D341Med (cell line): ENCODE measurements at places on chromosomes 12 and 14.

GRCh38 chr12:75341873-75342272 lies 7.4 kb downstream of the GLIPR1L1 start:
- no peak for DNase-seq

DNA sequence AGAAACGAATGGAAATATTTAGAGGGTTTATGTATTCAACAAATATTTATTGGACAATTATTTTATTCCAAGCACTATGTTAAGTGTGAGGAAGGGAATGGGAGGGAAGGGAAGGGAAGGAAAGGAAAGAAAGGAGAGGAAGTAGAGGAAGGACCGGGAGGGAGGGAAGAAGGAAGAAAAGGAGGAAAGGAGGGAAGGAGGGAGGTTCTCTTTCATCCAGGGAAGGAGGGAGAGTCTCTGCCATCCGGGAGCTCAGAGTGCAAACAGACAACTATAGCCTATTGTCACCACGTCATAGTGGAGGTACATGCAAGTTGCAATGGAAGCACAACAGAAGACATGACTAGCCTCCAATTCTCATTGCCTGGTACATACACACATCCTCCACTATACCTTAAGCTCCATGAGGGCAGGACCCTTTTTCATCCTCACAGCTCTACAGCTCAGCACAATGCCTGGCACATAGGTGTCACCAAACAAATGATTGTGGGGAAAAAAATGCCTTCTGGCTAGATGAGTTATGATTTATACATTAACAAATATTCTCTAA lies 48.1 kb downstream of the DAD1 start:
- no peak for DNase-seq

- no peak for DNase-seq
Observed at GRCh38 chr12:103697971-103698751, 111.1 kb downstream of the STAB2 start.

DNA sequence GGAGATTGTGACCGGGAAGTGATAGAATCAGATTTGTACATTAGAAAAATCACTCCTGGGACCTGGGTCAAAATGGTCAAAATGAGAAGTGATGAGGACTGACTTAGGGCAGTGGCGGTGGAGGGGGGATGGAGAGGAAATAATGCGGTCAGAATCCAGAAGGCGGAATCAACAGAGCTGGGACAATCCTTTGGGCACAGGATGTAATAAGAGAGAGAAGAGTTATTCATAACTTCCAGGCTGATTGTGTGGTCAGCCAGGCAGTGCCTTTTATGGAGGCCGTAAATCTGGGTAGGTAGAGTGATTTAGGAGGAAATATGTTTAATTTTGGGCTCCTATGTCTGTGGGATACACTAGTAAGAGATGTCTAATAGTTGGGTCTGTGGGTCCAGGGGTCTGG lies 21.6 kb downstream of the FBXL14 start:
- no peak for DNase-seq

GRCh38 chr12:131072451-131073230 lies 118.9 kb downstream of the ADGRD1 start:
- no peak for DNase-seq

DNA sequence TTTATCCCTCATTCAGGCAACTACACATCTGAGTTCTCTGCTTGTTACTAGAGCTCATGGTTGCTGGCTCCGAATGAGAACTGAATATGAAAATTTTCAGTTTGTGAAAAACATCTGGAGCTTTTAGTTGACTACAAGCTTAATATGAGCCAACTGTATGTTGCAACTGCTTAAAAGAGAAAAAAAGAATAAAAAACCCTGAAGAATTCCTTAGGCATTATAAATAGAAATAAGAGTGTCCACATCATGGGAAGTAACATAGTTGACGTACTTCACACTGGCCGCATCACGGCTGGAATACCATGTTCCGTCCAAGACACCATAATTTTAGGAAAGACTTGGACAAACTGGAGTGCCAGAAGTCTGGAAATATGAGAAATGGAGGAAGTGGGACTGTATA lies 57.9 kb downstream of the PDE3A start:
- no peak for DNase-seq

- no peak for DNase-seq
Observed at GRCh38 chr12:473863-474577, 14.3 kb downstream of the B4GALNT3 start.

GRCh38 chr14:35398071-35398584 lies 6.4 kb downstream of the NFKBIA start:
- no peak for DNase-seq

DNA sequence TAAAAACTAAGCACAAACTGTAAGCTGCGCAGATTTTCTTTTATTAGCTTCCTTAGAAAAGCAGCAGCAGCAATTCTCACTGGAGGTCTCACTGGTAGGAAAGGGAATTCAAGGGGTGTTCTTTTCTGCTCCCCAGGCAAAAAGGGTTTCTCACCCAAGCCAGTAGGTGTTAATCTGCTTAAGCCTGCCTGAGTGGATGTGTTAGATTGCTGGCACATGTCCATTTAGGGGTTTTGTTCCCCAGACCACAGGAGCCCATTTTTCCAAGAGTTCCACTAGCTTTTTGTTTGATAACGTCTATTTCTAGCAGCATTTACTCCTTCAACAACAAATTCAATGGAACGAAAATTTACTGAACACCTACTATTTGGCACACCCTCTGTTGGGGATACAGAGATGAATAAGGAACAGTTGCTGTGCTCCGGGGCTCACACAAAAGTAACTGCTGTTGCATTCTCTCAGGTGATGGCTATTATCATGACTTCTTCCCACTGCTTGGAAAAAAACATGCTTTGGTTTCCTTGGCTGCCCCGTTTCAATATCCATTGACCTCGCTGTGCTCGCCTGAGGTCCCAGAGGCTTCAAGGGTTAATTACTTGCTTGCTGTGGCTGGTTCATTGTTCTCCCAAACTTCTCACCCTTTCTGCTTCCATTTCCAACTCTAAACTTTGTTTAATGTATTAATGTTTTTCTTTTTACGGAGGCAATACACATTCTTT lies 31.1 kb upstream of the RIC8B start:
- DNase-seq: peak; percentile 64

DNA sequence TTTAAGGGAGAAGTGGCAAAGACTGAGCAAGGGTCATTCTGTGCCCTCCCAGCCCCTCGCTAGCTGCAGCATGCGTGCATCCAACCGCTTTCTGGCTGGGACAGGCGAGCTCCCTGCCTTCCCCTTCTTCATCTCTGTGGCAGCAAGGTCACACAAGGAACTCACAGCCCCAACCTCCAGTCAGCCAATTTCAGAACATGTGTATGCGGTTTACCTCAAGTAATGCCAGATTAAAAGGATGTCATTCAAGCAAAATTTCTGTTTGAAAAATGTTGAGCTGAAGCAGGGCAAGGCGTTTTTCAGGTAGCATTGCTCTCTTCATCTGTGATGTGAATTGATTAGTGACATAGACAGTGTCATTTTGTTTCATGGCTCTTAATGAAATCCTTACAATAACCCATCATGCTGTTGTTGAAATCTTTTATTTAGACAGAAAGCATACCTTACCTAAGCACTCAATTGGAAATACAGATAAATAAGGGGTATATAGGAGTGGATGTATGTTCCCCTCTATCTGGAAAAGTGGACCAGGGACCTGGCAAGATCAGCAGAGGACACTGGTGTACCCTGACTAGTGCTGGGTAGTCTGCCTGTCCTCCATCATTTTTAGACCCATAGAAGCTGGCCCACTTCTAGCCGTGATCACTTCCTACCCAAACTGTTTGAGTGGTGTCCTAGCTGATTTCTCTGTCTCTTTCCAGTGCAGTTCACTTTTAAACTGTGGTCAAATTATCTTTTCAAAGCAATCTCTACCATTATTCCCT lies 82.8 kb upstream of the NEDD1 start:
- DNase-seq: no peak

GRCh38 chr14:75877884-75878283 lies 103.9 kb downstream of the TGFB3 start:
- DNase-seq: peak; percentile 48

DNA sequence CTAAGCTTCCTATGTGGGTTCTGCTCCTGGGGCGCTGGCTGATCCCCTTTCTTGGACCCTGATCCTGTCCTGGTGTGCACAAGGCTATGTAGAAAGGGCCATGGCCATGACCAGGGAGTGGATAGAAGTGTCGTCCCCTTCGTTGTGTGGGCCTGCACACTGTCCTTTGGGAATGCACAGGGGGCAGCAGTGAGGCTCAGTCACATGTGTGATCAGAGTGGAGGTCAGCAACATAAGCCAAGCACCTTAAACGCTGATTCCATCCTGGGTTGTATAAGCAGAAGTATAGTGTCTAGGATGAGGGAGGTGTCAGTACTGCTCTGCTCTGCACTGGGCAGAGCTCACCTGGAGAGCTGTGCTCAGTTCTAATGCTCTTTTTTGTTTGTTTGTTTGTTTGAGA lies 48.4 kb downstream of the ESRRB start:
- no peak for DNase-seq

DNA sequence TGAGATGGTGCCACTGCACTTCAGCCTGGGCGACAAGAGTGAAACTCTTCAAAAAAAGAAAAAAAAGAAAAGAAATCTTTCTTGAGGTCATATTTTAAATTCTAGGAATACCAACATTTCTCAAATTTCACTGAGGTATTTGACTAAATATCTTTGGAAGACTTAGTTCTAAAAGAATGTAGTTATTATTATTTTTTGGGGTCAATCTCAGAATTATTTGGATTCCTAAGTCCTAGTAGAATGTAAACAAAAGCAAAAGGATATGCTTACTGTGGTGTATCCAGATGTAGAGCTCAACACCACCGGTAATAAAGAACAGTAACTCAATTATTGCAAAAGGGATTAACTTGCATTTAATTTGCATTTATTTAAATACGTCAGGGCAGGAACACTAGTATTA lies 25.0 kb downstream of the PRICKLE1 start:
- no peak for DNase-seq

DNA sequence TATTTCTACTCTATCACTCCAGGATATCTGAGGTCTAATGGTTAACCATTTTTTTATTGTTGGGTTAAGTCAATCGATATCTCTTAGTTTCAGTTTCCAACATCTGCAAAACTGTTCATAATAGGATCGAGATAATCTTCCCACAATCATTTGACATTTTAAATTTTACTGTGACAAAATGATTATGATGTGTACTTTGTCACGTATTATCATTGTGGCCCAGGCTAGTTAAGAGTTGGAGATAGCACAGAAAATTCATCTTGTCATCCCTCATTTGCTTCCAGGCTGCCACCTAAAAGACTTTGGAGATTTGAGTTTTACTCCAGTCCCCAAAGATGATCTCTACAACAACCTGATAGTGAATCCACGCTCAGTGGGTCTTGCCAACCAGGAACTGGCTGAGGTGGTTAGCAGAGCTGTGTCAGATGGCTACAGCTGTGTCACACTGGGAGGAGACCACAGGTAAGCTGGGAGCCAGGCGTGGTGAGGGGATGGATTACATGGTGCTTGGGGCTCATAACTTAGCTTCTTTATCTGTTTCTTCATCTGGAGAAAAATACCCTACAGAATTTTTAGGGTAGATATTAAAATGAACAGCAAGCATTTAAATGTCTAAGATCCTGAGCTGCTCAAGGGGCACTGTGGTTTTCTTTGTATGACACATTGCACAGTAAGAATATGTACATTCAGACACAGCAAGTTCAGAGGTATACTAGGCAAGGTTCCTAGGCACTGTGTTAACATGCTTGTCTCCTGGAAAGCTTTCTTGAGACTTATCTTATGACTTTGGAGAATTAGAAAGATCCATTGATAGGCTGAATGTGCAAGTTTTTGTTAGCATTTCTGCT lies 22.4 kb downstream of the ARG2 start:
- no peak for DNase-seq

- no peak for DNase-seq
Observed at GRCh38 chr12:93767524-93767863, 90.3 kb downstream of the CRADD start.

GRCh38 chr12:18706798-18707197 lies 31.0 kb downstream of the PLCZ1 start:
- no peak for DNase-seq

DNA sequence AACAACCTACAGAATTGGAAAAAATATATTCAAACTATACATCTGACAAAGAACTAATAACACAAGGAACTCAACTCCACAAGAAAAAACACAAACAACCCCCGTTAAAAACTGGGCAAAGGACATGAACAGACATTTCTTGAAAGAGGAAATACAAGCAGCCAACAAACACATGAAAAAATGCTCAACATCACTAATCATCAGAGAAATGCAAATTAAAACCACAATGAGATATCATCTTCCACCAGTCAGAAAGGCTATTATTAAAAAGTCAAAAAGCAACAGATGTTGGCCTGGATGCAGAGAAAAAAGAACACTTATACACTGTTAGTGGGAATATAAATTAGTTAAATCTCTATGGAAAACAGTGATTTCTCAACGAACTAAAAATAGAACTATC lies 82.6 kb upstream of the CCDC91 start:
- no peak for DNase-seq

- no peak for DNase-seq
Observed at GRCh38 chr14:101982621-101983020, 18.2 kb downstream of the DYNC1H1 start.

DNA sequence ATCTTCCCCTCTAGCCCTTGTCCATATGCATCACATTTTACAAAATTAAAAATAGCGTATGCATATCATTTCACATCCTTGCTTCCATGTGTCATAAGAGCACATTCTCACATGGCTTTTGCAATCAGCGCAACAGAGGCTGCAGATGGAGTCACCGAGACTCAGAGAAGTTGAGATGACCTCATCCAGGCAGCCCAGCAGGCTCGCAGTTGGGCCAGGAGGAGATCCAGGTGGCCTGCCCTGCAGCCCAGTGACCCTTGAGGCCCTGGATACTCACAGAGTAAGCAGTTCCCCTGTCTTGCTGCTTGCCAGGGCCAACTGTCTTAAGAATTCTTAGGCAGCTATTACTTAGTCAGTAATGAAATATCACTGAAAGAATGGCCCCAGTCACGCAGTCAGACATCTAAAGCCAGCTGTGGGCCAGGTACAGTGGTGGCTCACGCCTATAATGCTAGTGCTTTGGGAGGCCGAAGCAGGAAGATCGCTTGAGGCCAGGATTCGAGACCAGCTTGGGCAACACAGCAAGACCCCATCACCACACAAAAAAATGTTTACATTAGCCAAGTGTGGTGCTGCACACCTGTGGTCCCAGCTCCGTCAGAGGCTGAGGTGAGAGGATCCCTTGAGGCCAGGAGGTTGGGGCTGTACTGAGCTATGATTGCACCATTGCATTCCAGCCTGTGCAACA lies 9.1 kb downstream of the CAMKK2 start:
- DNase-seq: peak; percentile 48
